ENCODE measurements at places on chromosomes 13 and 19. TPM values are rescaled to one million over a fixed set of nuclear protein-coding genes. Genes with fewer than 3 reads are reported as not detected.

SARS2 gene
- 52.0 TPM for polyA plus RNA-seq

WASF3 gene
- 46.6 TPM for polyA plus RNA-seq

SHISA7 gene
- 0.10 TPM for polyA plus RNA-seq

GPR42 gene
- polyA plus RNA-seq = not detected

APOC1 gene
- polyA plus RNA-seq = 10.5 TPM

CRLF1 gene
- polyA plus RNA-seq = 5.3 TPM

RGCC gene
- polyA plus RNA-seq = 11.1 TPM
